Activated naive CD8-positive, alpha-beta T cell treated with anti-CD3 and anti-CD28 coated beads, Interleukin-2, amount 10 ng/mL, durations not matched to agents 7 days and 5 days (primary cell): ENCODE measurements at places on chromosomes 3 and 15.
A peak's percentile ranks its signal among the peaks of the same experiment; 100 is the strongest.

- no peak for DNase-seq
Observed at GRCh38 chr3:99413504-99413903, 224.9 kb upstream of the COL8A1 start.

- no peak for DNase-seq
Observed at GRCh38 chr15:77295446-77295845, 124.5 kb downstream of the PEAK1 start.

DNA sequence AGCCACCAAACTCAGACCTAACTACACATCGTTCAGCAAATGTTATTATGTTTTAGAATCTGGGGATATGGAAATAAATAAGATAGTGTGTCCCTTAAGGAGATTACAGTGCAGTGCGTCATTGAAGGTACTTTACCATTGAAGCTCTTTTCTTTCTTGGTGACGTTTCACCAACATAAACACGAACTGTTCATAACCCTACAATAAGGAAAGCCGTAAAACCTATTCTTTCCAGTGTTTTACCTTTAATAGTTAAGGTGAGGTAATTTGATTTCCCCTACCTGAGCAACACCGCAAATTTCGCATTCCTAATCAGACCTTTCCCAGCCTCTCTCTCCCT lies 826 bp downstream of the CCDC66 start:
- DNase-seq: no peak

- no peak for DNase-seq
Observed at GRCh38 chr3:122646146-122646988, 34.3 kb upstream of the PARP14 start.

DNA sequence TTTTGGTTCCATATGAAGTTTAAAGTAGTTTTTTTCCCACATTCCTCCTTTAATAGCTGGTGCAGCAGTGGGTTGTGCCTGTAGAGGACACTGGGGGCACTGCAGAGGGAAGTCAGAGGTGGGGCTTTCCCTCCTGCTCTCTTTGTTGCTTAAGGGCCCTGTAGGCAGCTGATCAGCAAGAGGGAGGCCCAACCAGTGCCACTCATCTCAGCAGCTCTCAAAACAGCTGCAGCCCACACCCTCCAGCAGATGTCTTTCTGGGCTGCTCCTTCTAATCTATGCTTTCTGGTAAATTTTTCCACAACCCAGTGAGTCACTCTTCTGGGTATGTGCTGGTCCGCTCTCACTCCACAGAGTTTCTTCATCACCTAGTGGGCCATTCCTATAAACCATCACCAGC lies 263.8 kb downstream of the FEZF2 start:
- DNase-seq: no peak

DNA sequence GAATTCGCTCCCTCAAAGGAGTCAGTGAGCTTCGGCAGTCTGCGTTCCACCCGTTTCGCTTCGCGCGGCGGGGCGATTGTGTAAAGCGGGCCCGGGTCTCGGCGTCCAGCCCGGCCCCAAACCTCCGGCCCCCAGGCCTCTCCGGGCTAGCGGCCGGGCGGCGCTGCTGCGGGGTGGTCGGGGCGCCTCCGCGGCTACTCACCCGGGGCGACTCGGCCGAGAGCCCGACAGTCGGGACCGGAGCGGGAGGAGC lies 412 bp downstream of the CHDH start:
- DNase-seq: peak; percentile 41

DNA sequence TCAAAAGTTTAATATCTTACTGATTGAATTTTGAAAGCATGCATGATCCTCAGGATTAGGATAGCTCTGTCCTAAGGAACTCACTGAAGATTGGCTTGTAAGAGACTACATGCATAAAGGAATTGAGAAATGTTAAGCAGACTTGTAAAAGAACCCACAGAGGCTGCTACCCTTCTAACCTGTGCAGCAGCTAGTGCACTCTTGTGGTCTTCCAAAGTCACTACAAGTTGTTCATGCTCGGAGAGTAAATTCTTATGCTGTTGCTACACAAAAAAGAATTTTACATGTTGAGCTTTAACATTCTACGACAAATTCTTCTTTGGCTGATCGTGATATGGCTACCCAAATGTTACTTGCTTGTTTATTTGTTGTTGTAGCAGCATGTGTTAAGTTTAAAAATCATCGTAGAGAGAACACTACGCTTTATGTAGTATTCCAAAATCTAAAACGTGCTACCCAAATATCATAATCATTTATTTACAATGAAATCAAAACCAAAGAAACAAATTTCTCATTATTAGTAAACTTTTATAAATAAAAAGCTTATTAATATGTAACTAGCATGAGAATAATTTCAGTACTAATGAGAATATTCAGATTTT lies 55.0 kb downstream of the GOLIM4 start:
- DNase-seq: no peak

GRCh38 chr3:13612829-13613228 lies 63.9 kb downstream of the FBLN2 start:
- DNase-seq: no peak

GRCh38 chr3:188680189-188680588 lies 491.6 kb upstream of the TPRG1 start:
- DNase-seq: no peak

DNA sequence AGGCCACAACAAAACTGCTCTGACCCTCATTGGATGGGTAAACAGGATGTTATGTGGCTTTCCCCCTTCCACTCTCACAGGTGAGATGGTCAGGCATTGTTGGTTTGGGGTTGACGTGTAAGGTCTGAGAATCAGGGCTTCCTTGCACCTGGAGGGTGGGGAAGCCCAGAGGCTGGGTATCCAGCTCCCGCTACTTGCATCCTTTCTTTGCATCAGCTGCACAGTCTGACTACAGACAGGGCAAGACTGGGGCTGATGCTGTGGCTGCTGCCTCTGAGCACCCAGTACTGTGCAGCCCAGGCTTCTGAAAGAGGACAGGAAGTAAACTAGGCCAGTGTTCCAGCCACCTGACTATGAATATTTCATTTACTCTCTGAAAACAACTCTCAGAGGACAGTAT lies 58.0 kb upstream of the ATP2B2 start:
- DNase-seq: no peak

GRCh38 chr3:87088993-87089841 lies 98.3 kb upstream of the VGLL3 start:
- peak; percentile 50 for DNase-seq

DNA sequence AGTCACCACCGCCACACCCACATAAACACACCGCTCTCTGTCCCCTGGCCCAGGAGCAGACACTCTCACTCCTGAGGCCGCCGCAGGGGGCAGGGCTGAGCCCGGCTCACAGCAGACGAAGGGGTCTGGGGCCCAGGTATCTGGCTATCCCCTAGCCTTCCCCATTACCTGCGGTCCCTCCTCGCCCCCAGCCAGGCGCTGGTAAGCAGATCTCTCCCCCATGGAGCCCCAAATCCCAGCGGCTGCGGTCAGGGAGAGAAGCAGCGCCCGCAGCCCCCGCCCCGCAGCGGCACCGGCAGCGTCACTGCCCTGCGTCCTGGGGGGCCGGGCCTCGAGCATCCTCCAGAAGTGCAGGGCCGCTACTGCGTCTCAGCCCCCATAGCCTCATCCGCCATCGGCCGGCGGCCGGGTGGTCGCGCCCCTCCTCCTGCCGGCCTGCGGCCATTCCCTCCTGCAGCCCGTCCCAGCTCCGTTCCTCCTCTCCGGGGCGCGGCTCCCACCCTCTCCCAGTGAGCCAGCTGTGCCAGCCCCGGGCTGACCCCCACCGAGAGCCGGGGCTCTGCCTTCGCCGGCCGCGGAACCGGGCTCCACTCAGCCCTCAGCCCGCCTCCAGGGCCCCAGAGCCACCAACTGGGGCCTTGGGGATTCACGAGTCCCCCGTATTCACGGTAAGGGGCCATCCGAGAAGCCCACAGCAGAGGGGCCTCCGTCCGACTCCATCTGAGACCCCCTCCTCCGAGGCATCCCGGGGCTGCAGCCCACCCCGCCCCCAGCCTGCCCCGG lies 13.1 kb downstream of the TNK2 start:
- DNase-seq: peak; percentile 81

DNA sequence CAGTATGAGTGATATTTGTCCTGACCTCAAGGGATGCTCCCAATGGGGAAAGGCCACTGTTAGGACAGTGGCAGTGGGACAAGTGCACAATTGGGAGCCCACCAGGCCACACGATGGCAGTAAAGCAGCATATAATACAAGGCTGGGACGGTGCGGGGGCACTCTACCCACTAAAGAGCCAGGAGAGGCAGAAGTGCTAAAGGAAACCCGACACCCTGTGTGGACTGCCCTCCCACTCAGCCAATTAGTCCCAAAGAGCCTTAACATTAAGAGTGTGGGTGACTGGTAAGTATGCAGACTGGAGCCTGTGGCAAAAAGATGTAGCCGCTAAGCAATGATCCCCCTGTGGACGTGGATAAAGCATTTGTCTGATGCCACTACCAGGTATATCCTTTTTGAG lies 8.2 kb upstream of the ZNF589 start:
- DNase-seq: peak; percentile 67

DNA sequence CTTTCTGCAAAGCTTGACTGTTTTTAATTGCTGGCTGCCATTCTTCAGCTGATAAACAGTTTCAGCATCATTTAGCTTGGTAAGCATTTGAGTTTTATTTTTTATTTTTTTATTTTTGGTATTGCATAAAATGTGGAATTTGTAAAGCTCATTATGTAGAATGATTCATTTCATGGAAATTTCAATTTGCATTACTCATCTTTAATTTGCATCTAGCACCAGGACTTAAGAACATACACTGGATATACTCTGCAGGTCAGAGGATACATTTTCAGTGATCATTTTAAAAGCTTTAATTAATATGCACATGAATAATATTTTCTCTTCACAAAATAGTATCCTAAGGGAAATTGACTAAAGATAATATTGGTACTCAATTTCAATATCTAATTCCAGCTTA lies 732.4 kb upstream of the BCHE start:
- no peak for DNase-seq

- DNase-seq: no peak
Observed at GRCh38 chr3:180358179-180358578, 243.8 kb upstream of the TTC14 start.

DNA sequence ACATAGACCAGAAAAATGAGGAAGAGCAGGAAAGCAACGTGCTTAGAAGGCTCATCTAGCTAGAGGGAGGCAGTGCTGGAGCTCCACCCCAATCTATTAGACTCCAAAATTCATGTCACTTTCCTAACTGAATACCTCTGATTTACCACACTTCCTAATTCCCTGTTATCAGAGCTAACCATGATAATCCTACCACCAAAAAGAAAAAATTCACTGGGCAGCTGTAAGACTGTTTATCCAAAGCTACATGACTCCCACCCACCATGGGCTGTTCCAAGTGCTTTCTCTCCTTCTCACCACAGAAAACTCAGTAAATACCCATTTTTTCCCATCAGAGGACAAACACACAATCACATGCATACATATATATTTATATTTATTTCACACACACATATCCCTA lies 479.5 kb upstream of the WNT5A start:
- DNase-seq: no peak

DNA sequence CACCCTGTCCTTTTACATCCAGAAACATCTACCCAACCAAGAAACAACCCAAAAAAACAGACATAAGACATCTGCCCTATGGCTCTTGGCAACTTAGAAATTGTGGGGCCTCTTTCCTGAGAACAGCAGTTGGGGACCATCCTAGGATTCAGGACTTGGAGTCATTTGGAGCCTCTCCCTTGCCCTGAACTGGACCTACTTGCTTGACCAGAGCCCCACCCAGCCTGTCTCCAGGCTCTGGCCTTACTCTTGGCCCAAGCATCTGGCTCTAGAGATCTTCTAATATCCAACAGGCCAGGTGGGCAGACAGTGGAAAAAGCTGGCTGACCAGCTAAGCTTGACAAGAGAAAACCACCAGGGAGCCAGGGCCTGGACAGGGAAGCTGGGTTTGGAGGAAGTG lies 99.1 kb upstream of the C2CD4B start:
- DNase-seq: no peak

DNA sequence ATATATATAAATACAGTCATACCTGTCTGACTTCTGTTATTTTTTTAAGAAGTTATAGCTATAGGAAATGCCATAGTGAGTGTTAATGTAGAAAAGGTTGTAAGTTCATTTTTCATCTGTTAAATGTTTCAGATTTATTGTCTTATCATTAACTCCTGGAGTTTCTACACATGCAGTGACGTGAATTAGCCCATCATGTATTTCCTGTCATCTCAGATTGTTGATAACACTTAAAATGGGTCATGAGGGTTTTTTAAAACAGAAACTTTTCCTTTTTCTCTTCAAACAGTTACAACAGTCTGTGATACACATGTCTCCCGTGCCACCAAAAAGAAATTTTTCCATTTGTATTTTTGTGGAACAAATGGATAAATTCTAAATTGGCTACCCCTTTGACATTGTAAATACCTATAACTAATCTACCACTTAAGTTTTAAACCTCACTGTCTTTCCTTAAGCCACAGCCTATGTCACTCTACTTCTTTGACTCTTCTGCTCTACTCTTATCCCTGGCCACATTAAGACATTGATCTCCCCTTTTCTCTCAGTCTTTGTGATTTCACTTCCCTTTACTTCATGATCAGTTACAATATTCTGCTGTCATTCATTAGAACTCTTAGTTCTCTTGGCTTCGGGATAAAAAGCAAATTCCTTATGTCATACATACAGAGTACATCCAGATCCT lies 89.1 kb downstream of the NEO1 start:
- no peak for DNase-seq

DNA sequence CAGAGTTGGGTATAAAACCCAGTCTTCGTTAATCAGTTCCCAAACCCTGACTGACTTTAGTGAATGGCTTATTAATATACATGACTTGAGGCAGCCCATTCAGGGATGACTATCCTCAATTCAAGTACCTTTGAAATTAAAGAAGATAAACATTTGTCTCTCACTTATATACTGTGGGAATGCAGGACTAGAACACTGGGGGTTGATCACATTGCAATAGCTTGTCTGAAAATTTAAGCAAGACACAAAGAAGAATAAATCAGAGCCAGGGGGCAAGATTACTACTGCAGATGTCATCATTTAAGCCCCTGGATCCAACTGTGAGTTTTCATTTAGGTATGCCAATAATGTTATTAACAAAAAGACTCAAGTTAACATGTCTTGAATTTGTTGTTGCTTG lies 647.7 kb downstream of the ZPLD1 start:
- DNase-seq: no peak

DNA sequence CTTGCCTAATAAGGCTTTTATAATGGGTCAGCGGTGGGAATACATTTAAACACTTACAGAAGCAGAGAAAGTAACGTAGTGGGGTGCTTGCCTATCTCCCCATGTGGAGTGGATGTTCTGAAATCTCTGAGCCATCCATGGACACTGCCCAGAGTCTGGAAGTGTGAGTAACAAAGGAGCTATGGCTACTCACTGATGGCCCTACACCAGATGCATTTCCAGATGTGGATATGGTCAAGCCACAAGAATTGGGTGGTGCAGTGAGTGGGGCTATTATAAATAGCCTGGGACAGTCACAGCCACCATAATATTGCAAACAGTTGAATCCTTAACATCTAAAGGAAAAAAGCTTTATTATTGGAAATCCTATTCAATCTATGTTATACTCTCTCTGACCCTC lies 96.6 kb downstream of the CGNL1 start:
- DNase-seq: no peak

GRCh38 chr15:64066451-64066850 lies 20.2 kb upstream of the DAPK2 start:
- no peak for DNase-seq

- no peak for DNase-seq
Observed at GRCh38 chr15:101097111-101097510, 154.7 kb downstream of the CHSY1 start.

- DNase-seq: peak; percentile 40
Observed at GRCh38 chr15:77019521-77020331, 24.8 kb downstream of the PSTPIP1 start.
